ENCODE measurements at places on chromosomes 4 and X.

GRCh38 chr4:112633477-112634235 lies 3.1 kb downstream of the ZGRF1 start:
- no peak for DNase-seq

- no peak for DNase-seq
Observed at GRCh38 chrX:39904816-39905537, 192.8 kb downstream of the BCOR start.

DNA sequence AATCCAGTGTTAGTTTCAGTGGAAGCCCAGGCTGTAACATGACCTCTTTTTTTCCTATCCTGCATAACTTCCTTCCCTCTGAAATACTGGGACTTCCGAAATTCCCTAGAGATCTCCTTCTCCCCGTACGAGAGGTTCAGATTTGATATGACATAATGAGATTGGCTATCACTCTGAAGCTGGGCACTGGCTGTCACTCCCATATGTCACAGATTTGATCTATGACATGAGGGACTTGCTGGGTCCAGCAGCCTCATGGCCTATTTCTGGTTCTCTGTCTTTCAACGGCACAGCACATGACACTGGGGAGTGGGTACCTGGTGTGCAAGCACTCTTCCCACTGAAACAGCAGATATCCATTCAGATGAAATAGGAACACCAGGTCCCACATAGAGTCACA lies 36.7 kb downstream of the PF4 start:
- no peak for DNase-seq

DNA sequence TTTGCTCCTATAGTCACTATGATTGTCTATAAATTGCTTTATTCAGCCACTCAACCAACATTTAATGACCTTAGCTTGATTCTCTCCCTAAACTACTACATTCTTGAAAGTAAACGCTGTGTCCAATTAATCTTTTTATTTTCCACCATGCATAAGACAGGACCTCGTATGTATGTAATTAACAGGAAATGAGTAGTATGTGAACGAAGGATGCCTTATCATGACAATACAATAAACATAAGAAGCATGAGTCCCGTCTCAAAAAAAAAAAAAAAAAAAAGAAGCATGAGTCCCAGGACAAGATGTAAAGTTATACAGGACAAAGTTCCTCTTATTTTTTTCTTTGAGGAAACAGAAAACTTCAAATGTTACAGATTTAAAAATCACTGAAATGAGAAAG lies 92.5 kb downstream of the PPP3CA start:
- DNase-seq, result no peak

DNA sequence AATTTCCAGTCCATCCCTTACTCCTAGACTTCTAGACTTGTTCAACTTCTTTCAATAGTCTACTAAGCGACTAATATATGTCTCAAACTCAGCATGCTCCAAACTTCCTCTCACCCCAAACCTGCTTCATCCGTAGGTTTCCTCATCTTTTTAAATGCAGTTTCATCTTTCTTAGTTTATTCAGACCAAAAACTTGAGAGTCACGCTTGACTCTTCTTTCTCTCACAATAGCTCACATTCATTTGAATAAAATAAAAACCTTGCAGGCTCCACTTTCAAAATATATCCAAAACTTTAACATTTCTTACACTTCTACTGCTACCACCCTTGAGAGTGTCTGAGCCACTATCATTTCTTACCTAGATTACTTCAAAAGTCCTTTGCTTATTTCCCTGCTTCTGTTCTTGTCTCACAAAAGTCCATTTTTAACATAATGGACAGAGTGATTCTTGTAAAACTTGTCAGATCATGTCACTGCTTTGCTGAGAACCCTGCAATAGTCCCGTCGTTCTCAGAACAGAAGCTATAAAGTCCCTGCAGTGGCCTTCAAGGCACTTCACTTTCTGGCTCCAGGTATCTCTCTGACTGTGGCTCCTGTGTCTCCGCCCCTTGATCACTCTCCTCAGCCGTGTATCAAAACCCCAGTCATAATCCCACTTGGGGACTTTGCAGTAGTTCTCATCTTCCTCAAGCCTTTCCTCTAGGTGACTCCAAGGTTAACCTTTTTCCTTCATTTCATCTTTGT lies 167.6 kb downstream of the ARHGAP24 start:
- no peak for DNase-seq

DNA sequence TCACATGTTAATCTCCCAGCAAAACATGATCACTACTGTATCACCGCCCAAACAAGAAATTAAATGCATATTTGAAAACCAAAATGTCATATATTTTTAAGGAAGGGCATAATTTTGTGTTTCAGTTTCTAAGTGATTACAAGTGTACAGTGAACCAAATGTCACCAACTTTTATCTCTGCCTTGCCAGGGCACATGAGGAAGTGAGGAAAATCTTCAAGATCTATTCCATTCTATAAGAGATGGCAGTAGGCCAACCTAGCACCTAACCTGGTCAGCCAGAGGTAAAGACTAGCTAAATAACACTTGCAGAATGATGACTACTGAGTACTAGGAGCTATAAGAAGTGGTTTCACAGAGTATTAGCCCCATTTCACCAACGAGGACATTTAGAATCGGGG lies 107.2 kb downstream of the ATP11C start:
- DNase-seq, result no peak

DNA sequence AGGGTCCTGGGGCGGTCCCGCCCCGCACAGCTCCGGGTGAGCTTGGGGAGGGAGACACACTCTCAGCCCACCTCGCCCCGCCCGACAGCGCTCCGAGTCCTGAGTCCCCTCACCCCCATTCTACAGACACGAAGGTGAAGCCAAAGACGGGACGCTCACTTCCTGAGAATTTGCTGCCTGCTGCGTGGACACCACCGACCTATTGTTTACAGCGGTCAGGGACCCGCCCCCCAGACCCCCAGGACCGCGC lies 796 bp upstream of the ZNF141 start:
- no peak for DNase-seq

DNA sequence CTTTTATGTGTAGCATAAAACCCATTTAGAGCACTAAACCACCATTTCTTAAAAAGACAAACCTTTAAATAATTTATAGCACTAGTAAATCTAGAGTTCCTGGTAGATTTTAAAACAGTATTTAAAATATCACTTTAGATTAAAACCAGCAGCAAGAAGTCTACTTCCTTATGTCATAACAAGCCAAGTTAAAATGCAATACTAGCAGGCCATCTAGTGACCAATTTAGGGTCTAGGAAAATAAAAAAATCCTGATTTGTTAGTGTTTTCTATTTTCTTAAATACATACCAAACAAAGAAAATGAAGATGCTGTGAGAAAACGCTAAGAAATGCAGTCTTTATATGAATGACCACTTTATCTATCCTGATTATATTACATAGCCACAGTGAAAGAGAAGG lies 53.9 kb downstream of the PAPSS1 start:
- DNase-seq, result no peak

DNA sequence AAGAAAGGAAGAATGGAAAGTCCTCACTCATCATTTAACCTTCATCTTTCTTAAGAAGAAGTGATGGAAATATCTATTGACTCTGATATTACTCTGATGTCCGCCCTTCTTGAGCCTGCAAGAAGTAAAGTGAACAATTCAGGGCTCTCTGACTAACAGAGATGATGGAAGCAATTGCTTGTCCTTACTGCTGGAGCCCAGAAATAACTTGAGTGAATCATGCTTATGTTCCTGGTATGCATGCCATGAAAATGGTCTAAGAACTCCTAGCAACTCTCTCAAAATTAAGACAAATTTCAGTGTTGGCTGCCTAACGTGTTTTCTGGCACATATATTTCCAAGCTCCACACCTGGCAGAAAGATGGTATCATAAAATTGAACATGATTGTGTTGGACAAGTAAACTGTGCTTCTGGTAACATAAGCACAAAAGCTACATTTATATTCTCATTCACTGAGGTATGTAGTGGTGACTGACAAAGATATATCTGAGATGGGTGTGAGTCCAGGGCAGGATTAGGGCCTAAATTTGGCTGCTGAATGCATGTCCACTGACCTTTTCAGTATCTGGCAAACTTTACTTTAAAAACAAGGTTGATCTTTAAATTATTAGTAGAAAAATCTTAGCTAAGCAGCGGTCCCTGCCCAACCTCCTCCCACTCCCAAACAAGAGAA lies 109.2 kb upstream of the OTUD4 start:
- no peak for DNase-seq

DNA sequence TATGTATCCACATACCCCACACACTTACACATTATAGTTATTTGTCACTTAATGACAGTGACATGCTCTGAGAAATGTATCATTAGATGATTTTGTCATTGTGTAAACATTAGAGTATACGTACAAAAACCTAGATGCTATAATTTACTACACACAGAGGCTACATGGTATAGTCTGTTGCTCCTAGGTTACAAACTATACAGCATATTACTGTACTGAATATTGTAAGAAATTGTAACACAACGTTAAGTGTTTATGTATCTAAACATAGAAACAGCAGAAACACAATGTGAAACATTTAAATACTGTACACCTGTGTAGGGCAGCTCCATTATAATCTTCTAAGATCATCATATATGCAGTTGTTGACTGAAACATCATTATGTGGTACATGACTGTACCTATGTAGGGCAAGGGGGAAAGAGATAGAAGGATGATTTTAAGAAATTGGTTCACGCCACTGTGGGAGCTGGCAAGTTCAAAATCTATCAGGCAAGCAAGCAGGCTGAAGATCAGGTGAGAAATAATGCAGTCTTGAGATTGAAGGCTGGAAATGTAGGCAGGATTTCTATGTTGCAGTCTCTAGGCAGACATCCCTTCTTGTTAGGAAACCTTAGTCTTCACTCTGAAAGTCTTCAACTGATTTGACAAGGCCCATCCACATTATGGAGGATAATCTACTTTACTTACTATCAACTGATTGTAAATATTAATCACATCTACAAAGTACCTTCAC lies 78.0 kb upstream of the CPEB2 start:
- no peak for DNase-seq

DNA sequence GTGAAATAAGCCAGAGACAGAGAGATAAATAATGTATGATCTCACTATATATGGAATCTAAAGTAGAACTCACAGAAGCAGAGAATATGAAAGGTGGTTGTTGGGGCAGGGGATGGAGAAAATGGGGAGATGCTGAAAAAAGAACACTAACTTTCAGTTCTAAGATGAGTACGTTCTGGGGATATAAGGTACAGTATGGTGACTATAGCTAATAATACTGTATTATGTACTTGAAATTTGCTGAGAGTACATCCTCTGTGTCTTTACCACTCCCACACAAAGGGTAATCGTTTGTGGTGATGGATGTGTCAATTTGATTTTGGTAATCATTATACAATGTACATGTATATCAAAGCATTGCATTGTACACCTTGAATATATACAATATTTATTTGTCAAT lies 6.6 kb downstream of the FBXL5 start:
- no peak for DNase-seq

DNA sequence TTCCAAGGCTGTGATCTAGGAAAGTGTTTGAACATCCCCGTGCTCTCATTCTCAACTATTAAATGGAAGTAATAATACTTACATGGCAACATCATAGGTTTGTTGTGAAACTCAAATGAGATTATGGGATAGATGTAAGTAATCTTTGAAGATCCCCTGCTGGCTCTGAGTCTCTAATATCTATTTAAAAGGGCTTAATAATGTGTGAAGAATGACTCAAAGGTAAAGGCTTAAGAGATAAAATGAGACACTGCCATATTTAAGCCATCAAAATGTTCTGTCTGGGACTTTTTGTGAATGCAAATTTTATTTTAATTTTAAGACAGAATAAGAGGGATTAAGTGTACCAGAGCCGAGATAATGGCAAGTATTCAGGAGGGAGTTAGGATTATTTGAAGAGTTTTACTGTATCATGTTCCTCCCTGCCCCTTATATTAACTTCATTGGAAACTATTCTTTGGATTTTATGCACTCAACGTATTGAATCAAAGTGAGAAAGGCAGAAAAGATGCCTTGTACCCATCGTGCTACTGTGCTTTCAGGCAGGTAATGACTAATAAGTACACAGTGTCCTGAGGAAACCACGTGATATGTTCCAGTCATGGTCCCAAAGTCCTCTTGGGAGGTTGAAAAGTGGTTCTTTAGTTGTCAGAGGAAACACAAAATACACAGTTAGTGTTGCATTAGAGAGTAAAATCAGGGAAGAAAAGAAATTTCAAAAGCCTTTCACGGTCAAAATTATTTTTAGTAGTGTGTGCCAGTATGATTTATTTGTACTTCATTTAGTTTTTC lies 192.4 kb downstream of the RBM46 start:
- DNase-seq, result no peak

- DNase-seq, result no peak
Observed at GRCh38 chr4:13694256-13694655, 66.7 kb upstream of the BOD1L1 start.

DNA sequence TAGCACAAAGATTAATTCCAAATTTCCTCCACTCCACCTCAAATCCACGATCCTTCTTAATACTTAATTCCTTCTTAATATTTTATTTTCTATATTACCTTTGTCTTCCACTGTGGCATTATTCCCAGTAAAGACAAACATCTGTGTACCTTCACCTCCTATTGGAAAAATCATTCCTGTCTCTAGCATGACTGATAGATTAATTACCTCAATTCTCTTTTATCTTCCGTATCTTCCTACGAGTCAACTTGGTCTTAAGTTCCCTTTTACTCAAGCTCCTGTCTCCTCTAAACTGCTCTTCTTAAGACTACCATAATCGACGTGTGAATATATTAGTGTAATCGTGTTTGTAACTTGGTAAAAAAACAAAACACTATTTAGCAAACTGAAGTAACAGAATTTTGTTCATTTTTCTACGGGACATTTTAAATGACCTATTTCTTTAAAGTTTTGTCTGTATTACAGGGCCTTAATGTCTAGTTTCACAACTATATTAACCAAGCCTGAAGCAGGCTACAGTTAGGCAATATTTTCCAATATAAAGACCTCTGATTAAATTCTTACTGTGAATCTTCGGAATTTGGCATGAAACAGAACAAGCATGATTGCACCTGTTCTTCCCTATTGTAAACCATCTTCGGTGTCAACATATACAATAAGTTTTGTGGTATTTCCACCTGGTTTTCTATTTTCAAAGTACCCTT lies 1.1 kb upstream of the USP38 start:
- DNase-seq, result no peak

DNA sequence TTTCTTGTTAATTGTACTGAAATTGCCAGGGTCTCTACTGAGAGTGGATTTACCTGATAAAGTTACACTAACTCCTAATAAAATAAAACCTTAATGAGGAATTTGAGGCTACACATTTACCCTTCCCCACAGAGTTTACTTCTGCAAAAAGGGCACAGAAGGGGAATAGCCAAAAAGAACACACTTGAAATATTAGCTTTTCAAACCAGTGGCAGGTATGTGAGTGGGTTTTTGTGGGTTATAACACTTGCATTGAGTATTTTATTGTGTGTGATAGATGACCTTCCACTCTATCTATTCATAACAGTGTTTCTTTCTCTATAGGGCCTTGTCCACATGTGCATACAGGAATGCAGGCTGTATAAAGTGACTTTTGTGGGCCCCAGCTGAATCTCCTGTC lies 5.0 kb upstream of the GPR174 start:
- DNase-seq, result no peak

Measured in non-pigmented ciliary epithelial cell (primary cell).